ENCODE measurements at places on chromosomes 2 and 18.

DNA sequence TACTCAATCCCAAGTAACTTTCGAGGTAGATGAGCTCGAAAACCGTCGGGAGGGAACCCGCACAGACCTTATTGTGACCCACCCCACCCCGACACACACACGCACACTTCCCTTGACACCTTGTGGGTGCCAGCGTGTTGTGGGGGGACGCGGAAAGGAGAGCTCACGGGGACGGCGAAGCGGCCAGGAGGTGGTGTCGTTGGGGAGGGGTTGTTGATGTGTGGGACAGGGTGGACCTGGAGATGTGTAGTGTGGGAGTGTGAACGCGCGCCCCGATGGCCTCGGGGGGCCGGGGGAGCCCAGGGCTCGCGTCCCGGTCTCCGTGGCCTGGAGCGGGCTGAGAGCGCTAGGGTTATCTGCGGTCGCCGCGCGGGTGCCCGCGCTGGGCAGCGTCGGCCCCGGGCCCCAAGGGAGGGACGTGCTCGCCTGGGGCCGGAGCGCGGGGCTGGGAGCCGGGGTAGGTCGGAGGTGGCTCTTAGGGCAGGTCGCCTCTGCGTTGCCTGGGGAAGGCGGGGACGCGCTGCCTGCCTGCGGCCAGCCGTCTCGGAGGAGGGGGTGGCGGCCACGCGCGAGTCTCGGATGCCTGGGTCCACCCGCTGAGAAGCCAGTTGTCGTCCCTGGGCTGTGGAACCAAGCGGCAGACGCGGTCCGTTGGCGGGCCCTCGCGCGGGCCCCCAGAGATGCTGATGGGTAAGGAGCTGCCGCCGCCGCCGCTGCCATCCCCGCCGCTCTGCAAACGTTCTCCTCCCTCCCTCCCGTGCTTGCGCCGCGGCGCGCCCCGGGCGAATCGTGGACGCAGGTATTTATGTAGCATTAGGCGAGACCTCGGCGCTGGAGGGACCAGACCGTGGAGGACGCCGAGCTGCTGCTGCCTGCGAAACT, 1.6 kb downstream of the KLHL29 start:
- DNase-seq: peak; percentile 72

DNA sequence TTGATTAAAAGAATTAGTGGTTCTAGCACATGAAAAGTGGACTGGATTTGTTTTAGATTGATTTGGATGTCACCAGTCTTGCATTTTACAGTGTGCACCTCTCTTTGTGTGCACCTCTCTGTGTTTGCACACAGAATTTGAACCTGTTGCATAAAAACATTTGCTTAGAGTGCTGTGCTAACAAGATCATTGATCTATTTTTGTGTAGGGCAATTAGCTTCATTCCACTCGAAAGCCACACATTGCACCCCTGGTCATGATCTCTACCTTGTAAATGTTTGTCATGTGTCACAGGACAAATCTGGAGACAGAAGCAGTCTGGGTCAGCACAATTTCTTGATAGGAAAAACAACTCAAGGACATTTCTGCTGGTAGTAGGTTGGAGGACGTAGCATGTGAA, 258.7 kb upstream of the LINC00305 start:
- no peak for DNase-seq

DNA sequence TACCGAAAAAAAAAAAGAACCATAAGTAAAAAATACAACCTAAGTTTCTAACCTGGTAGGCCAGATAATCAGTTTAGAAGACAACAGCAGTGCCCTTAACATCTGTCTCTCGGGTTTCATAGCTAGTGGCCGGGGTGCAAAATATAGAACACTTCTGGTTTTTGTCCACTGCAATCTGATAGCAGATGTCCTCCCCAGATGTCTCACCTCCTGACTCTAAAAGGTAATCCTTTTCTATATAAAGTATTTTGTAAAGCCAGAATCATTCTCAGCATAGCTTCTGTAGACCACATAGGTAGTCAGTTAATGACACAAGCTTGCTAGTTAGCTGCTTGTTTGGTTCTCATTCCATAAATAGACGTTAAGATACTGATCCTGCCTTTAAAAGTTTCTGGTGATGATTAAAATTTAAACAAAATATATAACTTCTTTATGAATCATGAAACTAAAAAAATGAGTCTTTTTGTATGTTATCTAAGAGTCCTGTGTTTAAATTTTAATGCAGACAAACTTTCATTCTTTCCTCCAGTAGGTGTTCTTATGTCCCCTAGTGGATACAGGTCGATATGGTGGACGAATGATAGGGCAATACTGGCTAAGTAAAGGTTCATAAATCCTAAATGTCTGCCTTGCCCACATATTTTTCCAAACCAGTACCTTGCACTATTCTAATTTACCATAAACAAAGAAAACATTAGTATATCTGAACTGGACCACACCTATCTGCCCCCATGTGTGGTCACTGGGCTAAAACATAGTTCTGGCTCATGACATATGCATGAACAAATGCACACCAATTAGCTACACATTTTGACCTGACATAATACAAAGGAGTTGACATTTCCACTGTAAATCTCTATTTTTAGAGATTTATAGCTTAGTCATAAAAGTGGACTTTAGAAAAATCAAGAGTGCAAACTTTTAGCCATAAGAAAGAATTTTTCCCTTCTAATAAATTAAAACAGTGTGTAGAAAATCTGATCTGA, 171.0 kb downstream of the SRBD1 start:
- DNase-seq: no peak

- DNase-seq: peak; percentile 16
Measured at GRCh38 chr18:68533641-68534040, 181.3 kb downstream of the TMX3 start.

- no peak for DNase-seq
Measured at GRCh38 chr18:4412286-4412685, 42.8 kb downstream of the DLGAP1 start.
